Stimulated activated CD4-positive, alpha-beta T cell treated with anti-CD3 and anti-CD28 coated beads, Interleukin-15, amount 100 ng/mL, for 48 hours (primary cell): ENCODE measurements at places on chromosomes 3 and 15.

- no peak for DNase-seq
Observed at GRCh38 chr15:25736461-25736860, 126.7 kb downstream of the ATP10A start.

DNA sequence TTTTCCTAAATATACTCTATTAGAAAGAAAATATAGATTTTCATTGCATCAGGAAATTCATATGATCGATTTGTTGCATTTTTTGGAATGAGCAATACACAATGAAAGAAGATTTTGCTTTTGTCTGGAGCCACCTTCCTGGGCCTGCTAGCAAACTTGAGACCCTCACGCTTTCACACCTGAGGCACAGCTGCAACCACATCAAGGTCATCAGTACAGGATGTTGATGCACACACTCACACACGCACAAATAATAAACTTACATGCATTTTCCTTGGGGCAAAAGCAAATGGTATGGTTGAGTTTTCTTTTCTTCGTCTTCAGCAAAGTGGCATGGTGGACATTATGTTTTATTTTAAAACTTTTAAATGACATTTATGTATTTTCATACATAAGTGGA lies 64.8 kb upstream of the SATB1 start:
- no peak for DNase-seq

DNA sequence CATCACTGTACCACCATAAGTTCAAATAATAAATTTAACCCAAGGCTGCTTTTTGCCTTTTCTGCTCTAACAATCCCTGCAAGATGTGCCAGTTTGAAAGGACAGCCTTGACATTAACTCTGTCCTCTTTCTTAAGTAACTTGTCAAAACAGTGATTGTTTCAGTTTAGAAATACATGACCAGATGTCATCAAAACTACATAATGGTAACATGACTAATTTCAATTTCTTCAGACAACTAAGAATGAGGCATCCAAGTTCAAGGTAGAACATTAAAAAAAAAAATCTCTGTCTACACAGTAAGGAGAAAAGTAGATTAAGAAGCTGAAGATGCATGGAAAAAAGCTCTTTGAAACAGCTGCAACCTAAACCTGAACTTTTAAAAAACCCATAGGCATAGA lies 47.4 kb downstream of the SHQ1 start:
- no peak for DNase-seq

- no peak for DNase-seq
Observed at GRCh38 chr15:89912674-89913396, at the start of gene ARPIN. TSS of gene ARPIN (minus strand) at chr15:89912952. CDS start at chr15:89912835, 117 bp downstream.

DNA sequence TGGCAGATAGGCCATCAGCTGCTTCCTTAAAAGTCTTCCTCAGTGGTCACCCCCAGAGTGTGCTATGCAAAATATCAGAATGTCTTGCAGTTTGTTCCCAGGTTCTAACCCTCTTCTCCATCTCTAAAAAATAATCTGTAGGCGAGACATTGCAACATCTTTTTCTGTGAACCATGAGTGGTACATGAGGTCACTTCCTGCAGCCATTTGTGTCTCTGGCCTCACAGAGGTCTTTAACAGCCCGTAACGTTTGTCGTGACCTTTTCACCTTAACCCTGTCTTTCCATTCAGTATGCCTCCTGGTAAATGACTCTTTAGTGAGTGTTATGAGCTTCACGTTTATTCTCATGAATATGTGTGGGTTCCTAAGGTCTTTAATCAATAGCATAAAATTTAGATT lies 145.4 kb downstream of the KLHL25 start:
- DNase-seq: peak; percentile 35

GRCh38 chr3:25386686-25387255 lies 41.3 kb upstream of the RARB start:
- no peak for DNase-seq

GRCh38 chr3:142839831-142840230 lies 49.1 kb downstream of the PCOLCE2 start:
- DNase-seq: no peak

DNA sequence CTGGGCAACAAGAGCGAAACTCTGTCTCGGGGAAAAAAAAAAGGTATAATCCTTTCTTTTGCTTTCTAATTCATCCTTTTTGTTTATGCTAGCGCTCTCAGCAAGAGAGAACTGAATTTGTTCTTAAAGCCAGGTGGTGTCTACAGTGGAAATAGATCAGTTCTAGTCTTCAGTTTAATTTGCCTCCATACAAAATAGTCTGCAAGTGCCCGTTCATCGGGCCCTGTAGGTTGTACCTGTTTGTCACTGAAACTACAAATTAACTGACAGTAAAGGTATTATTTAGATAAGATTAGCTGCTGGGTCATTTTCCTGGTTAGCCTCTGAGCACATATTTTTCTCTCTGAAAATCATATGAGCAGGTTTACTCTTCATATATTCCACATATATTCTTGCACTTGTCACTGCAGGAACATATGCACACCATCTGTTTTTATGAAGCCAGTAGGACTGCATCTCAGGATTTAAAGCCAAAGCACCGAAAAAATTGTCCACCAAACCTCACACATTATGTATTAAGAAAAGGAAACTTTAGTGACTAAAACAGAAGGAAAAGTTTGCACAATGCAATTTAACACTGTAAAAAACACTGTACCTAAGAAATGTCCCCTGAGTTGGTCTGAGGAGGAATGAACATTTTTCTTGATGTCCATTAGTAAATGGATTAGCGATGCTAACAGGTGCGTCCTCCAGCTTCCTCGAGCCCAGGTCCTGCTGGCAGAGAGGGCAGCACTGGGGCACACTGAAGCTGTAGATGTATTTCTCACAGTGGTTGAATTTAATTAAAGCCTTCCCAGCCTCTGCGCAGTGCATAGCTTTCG lies 437 bp downstream of the MKRN2OS start:
- DNase-seq: no peak

- DNase-seq: no peak
Observed at GRCh38 chr15:51939216-51939615, 32.4 kb downstream of the LEO1 start.

DNA sequence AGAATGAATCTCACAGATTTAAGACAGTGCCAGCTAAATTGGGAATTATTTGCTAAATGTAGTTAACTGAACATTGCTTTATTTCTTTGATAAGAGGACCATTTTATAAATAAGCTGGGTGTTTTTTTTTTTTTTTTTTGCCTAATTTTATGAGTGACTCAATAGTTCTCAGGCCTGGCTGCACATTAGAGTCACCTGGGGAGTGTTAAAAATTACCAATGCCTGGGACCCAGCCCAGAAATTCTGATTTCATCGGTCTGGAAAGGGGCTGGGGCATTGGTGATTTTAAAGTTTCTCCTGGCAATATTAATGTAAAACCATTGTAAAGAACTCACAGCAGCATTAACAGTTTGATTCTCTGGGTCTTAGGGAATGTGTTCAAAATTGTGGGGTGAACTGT lies 51.2 kb upstream of the PHLDB2 start:
- DNase-seq: no peak

DNA sequence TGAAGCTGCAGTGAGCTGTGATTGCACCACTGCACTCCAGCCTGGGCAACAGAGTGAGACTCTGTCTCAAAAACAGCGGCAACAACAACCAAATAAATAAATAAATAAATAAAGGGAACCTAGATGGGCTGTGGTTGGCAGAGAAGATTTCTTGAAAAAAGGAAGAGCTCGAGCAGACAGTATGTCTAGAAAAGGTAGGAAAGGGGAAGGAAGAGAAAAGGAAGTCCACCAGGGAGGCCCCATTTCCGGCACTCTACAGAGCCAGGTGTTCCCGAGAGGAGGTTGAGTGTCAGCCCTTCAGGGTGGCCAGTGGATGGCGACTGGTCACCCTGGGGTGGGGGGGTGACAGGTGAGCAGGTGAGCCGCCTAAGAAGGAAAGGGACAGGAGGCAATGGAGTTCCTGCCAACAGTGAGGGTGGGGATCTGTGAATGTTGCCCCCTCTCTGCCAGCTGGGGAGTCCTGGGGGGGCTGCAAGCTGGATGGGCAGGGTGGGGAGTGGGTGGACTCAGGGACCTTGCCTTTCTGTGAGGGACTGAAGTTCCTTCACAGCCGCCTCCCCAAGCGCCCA lies 14.8 kb downstream of the PAQR5 start:
- no peak for DNase-seq

DNA sequence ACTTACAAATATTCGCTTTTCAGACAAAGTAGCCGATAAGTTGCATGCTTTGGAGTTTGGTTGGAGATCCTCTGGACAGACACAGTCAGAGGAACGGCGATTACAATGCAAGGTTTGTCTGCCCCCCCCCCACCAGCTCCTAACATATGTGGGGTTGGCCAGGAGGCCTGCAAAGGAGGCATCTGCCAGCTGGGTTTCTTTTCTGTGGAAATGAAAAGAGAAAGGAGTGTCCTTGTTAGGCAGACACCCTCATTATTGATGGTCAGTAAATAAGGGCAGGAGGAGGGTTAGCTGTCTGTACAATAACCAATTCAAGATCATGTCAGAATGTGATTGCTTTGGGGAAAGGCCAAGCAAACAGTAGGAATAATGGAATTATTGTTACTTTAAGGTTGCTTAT lies 49.1 kb downstream of the TLNRD1 start:
- no peak for DNase-seq

- no peak for DNase-seq
Observed at GRCh38 chr15:33766389-33766788, 201.9 kb upstream of the CHRM5 start.

DNA sequence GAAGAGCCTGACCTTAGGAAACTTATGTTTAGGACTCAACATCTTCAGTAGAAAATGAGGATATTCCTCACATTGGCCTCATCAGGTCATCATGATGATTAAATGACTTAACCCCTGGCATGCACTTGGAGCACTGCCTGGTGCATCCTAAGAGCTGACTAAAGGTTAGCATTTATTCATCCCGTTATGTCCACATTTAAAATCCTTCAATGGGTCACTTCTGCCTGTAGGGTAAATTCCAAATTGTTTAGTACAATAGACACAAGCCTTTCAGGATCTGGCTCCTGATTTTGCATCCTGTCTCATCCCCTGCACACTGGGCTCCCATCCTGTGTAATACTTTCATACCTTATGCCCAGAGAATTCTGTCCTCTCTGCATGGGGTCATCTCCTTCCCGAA lies 195.2 kb upstream of the MCTP2 start:
- no peak for DNase-seq

DNA sequence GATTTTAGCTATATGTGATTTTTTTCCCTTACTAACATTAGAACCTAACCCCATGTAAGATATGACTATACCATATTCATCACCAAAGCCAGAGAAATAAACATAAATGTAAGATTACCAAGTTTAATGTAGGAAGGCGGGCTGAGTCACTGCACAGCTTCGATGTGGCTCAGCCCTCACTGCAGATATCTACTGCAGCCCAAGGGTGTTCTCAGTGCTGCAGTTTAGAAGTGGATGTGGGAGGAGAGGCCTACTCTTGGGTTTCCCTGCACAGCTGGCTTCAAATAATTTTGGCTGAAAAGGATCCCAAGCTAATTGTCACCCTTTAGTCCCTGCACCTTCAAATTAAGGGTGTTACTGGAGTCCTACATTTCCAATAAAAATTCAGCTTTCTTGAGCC lies 9.3 kb downstream of the ARPP19 start:
- peak; percentile 43 for DNase-seq

DNA sequence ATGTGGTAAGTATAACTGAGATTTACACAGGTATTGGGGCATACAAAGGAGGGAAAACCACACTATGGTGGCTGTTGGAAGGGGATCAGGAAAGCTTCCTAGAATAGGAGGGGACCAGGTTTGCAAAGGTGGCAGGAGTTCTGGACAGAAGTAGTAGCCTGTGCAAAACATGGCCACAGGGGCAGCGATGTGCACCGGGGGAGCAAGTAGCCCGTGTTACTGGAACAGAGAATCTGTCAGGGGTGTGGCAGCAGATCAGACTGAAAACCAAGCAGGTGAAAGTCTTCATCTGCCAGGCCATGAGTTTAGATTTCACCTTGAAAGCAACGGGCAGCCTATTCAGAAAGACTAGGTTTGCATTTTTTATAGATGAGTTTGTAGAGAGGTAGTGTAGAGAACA lies 182.3 kb upstream of the LPP start:
- DNase-seq: no peak

GRCh38 chr3:116563351-116563750 lies 118.1 kb upstream of the LSAMP start:
- DNase-seq: no peak

DNA sequence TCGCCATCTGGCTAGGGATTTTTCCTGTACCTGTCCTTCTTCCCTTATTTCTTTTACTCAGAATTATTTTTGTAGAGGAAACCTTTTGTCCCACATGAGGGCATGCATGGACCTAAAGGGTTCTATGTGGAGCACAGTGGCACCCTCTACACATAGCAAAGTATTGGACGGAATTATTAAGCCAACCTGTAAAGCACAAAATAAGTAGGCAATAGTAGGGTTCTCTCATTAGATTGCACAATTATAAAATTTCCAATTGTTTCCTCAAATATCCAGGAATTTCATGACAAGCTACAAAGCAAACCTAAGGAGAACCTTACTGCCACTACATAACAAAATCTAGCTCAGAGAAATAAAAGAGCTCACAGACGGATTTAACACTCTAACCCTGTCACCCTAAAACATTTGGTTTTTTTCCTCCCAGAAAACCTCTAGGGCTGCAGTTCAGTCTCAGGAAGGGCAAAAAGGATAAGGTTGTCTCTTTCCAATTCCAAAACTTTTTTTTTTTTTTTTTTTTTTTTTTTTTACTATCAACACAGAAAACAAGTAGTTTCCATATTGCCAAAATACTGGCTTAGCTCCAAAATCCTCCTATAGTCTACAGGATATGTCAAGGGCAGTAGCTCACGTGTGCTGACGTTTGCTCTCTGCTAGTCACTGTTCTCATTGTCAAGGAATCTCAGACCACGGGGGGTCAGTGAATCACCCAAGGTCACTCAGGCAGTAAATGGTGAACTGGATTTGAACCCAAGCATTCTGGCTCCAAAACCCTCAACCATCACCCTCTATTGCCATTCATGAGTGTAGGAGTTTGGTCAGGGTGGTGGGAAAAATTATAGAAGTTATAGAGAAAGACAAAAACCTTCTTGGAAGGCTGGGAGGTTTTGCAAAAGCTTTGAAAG lies 52.3 kb downstream of the NCEH1 start:
- no peak for DNase-seq

- DNase-seq: no peak
Observed at GRCh38 chr15:29090617-29091466, 178.8 kb downstream of the NSMCE3 start.

DNA sequence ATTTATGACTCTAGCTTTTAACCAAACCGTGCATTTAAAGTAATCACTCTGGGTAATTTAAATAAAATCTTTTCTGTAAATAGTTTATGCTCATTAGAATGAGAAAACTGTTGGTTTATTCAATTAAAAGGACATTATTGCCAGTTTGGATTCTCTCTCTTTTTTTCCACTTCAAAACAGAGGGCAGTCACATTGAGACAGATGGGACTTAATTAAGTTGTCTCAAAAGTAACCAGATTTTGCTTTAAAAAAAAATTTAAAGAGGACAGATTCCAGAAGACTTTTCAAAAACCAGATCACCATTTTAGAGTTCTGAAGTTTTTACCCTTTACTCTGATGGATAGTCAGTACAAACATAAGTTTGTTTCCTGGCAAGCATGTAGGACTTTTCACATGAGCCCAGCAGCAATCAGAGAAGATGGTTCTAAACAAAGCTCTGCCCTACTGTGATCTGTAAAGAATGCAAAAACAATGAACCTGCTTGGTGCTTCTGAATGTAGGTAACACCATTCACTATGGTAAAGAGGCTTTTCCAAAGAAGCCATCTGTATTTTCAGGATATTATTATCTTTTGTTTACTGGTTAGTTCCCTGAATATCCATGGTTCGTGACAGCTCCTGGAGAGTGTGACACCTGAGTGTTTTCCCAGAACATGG lies 136.2 kb downstream of the LRTM1 start:
- no peak for DNase-seq

- no peak for DNase-seq
Observed at GRCh38 chr3:194757647-194758061, 72.0 kb downstream of the FAM43A start.
